Parietal lobe (tissue), 2 donors: ENCODE measurements at places on chromosomes 6 and 20. TPM values are rescaled to one million over a fixed set of nuclear protein-coding genes. Genes with fewer than 3 reads are reported as not detected.

Gene FAM83C
- not detected for total RNA-seq

Gene TRIM40
- not detected for total RNA-seq

Gene TAAR2
- not detected for total RNA-seq

Gene LINC00237
- 2.8 TPM for total RNA-seq

Gene SNHG17
- total RNA-seq = 14.4 TPM

Gene PLA2G7
- 1.9 TPM for total RNA-seq

Gene SLC22A7
- 1.9 TPM for total RNA-seq

Gene C20orf204
- 4.4 TPM for total RNA-seq

Gene PRR18
- total RNA-seq = not detected

Gene RAET1E
- not detected for total RNA-seq

Gene PGBD1
- total RNA-seq = 20.7 TPM

Gene ZC2HC1B
- total RNA-seq = not detected

Gene CLPSL1
- total RNA-seq = not detected

Gene HLA-DRB1
- total RNA-seq = 1.6 TPM

Gene DOK5
- 259 TPM for total RNA-seq

Gene PACSIN1
- 4.1 TPM for total RNA-seq

Gene STAU1
- 58.5 TPM for total RNA-seq

Gene TREM2
- total RNA-seq = 6.6 TPM

Gene PSORS1C2
- not detected for total RNA-seq

Gene NKAPL
- 5.0 TPM for total RNA-seq

Gene DEFB115
- total RNA-seq = not detected

Gene MEI4
- 0.31 TPM for total RNA-seq

Gene TSHZ2
- total RNA-seq = 1.9 TPM

Gene COL9A3
- 27.9 TPM for total RNA-seq

Gene ZNF322
- 35.7 TPM for total RNA-seq

Gene DEFB124
- total RNA-seq = not detected

Gene EPB41L1
- total RNA-seq = 111 TPM

Gene CCM2L
- 2.8 TPM for total RNA-seq

Gene CFAP61
- total RNA-seq = 3.1 TPM
